ENCODE measurements at places on chromosomes 2 and 18. TPM values are rescaled to one million over a fixed set of nuclear protein-coding genes. Genes with fewer than 3 reads are reported as not detected.

The SLC16A14 gene
- total RNA-seq, result 3.8 TPM

The MFSD6 gene
- total RNA-seq, result 50.1 TPM

The FBXO48 gene
- 0.27 TPM for total RNA-seq

DNA sequence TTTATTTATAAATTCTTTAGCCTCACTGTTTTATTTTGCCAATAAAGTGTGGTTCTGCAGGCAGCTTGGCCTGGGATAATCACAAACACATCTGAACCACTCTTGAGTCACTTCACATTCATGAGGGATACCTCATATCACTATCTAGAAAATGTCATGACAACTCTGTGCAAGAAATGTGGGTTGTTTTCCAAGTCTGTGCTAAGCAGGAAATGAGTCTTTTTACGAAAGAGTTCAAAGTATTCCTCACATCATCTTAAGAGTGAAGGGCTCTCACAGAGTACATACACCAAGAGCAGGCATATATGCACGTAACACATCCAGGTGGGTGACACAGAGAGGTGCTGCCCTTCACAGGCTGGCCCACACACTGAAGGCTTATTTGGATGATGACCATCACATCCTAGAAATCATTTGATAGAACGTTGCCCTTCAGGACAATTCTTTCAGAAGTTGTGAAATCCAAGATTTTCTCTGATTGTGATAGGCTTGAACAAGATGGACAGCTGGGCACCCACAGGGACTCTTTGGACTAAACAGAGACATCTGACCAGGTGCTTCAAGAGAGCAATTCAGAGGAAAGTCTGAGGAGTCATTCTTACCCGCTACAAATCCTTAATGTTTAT lies 811.1 kb upstream of the LRATD1 start:
- no peak for DNase-seq

DNA sequence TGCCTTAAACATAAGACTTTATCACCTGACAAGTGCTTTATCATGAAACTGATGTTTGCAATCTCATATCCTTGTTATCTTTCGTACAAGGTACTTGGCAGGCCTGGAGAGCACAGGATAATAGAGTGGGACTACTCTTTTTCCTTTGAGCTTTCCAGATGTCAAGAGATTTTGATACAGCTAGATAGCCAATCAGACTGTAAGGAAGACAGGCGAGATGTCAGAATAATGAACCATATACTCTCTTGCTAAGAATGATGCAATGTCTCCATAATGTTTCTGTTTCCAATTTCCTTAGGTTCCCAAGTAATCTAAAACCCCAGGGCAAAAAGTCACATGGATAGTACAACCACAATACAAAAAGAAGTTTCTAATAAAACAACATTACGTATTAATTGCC lies 313.1 kb downstream of the PDE11A start:
- DNase-seq, result no peak

- DNase-seq, result no peak
Measured at GRCh38 chr18:55585920-55586561, 2.0 kb downstream of the TCF4 start.

DNA sequence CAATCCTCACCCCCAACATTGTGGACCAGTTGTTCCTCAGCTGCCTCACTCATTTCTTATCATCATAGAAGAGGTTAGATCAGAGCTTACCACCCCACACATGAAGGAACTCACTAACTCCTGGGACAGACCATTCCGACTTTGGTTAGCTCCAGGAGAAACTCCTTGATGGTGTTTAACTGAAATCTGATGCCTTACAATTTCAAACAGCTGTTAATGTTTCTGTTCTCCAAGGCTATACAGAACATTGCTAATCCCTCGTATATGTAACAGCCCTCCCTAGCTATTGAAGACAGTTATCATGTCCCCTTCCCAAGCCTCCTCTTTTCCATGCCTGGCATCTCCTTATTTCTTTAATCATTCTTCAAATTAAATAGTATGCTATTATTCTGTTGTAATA lies 14.8 kb downstream of the ERBB4 start:
- DNase-seq, result no peak
